ENCODE measurements at places on chromosomes 16 and 17.

DNA sequence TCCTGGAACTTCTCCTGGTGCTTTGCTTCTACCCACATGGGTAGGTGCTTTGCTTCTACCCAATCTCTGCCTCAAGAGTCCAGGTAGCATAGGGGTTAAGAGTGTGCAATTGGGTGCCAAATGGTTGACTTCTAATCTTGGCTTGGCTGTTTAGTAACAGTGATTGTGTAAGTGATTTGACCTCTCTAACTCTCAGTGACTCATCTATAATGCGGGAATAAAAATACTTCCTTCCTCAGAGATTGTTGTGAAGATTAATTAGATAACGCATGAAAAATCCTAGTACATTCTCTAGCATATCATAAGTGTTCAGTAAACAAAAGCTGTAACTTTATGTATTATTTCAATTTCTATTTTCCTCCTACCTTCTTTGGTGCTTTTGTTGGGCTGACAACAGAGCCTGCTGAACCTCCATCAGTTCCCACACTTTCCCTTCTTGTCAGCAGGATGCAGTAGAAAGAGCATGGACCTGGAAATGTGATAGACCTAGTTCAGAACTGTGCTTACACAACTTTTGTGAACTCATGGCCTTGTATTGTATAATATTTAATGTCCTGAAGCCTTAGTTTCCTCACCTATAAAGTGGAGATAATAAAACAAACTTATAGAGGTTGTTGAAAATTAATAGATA is 72.9 kb upstream of the SMIM36 start:
- DNase-seq = no peak

DNA sequence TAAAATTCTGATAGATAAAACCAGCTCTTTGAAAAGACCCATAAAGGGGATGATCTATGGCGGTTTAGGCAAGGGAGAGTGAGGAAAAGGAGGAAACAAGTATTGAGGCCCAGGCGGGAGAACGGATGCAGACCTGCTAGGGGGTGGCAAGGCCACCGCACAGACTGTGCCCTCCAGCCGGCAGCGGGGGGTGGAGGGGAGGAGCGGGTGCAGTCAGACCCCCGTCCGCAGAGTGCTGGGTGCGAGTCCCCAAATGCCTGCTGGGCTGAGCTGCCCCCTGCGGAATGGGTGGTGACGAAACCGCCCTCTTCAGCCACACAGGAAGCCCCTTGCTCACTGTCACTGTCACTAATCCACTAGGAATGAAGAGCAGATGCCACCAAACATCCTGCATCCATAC is 46.0 kb downstream of the LMF1 start:
- no peak for DNase-seq

DNA sequence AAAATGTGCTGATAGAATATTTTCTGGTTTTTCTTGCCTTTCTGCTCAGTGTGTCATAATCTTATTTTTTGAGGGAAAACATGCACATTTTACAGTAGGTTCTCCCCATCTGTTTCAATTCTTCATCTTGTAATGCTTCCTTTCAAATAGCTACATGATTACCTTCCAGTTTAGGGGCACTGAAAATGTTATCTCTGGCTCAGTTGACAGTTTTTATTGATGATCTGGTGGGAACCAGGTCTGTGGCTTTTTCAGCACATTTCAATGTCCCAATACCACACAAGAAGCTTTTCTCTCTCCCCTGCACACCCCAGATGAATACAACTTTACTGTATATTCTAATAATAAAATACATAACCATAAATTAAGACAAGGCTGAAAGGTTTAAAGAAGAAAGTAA is 36.5 kb downstream of the FTO start:
- DNase-seq = no peak

GRCh38 chr17:41539071-41539492 is 11.0 kb upstream of the KRT19 start:
- DNase-seq = no peak

DNA sequence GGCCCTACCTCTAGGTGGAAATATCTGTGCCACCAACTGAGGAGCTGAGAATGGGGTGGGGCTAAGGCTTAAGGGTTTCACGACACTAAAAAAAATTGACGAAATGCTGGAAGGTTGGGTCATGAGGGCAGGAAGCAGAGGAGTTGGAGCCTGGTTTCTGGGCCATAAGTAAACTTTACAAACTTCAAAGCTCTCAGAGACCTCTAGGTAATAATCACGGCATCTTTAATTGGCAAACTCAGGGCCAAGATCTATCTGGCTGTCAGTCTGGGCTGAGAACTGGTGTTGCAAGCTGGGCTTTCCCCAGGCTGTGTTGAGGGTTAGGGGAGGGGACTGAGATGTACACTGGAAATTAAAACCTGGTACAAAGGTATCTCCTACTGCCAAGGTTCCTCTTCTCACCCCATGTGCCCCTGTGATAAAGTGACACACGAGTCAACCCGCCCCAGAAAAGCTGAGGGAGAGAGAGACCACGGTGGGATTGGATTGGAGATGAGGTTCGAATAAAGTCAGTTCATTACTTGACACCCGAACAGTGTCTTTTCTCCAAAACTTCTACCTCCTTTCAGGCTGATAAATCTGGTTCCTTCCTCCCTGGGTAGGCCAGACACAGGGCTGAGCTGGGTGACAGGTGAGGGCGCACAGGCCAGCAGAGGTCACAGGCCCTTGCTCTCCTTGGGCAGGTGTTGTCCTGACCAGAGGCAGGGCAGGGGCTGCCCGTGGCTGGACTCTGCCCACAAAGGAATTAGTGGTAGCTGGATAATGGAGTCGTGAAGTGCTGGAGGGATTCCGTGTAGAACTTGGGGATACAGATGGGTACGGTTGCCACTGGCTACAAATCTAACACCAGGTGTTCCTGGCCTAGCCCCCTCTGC is 4.0 kb upstream of the ZNF768 start:
- no peak for DNase-seq

- no peak for DNase-seq
Observed at GRCh38 chr16:57892041-57892440, 78.9 kb downstream of the CNGB1 start.

DNA sequence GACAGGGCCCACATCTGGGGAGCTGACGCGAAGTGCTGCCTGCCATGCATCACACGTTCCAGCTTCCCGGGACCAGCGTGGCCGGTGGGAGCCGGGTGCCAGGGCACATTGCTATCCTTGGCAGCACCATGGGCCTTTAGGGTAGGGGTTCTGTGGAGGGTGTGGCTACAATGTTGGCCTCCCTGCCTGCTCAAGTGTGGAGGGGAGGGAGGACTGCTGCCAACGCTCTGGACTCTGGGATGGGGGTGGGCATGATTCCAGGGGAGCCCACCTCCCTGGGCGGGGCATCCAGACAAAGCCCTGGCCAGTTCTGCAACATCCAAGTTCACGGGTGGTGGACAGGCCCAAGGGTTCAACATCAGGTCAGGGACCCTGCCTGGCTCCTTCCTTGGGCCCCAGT is 13.9 kb downstream of the GRB7 start:
- no peak for DNase-seq

DNA sequence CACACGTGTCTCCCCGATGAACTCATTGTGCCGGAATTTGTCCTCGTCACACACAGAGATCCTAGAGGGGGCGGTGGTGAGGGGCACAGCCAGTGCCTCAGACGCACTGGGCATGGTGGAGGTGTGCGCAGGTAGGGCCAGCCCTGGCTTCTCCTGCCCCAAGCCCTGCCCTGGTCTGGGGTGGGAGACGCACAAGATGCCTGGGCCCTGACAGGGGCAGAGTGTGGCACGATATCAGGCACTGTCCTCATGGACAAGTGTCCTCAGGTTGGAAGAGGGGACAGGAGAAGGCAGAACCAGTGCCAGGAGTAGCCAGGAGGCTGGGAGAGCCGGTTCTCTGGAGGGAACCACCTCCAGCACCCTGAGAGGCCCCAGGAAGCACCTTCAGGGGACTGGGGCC is 20.0 kb downstream of the DOC2B start:
- peak; percentile 21 for DNase-seq

GRCh38 chr17:68595986-68596385 is 5.2 kb downstream of the FAM20A start:
- no peak for DNase-seq

GRCh38 chr16:79047337-79047736 is 553.2 kb downstream of the MAF start:
- DNase-seq = no peak

- DNase-seq = no peak
Observed at GRCh38 chr17:16342979-16343378, 10.3 kb downstream of the CENPV start.

GRCh38 chr17:28267720-28268609 is 51.0 kb upstream of the TMEM97 start:
- no peak for DNase-seq

GRCh38 chr17:41390411-41390938 is 6.9 kb downstream of the KRT31 start:
- DNase-seq = no peak

DNA sequence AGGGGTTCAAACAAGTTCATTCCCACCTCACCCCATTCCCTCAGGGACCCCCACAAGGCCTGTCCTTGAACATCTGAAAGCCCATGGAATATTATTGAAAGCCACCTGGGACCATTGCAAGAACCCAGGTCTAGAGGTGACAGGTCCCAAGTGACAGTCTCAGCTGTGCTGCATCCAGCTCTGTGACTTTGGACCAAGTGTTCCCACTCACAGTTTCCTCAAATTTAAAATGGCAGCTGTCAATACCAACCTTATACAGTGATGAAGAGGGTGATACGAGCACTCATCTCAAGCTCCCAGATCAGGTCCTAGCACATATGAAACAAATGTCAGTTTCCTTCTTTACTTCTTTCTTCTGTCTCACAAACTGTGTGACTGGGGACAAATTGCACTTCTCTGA is 9.1 kb downstream of the ERAL1 start:
- DNase-seq = no peak

GRCh38 chr17:43573579-43574321 is 27.6 kb upstream of the ETV4 start:
- no peak for DNase-seq

- DNase-seq = no peak
Observed at GRCh38 chr17:77164483-77165091, 23.8 kb downstream of the SEC14L1 start.

DNA sequence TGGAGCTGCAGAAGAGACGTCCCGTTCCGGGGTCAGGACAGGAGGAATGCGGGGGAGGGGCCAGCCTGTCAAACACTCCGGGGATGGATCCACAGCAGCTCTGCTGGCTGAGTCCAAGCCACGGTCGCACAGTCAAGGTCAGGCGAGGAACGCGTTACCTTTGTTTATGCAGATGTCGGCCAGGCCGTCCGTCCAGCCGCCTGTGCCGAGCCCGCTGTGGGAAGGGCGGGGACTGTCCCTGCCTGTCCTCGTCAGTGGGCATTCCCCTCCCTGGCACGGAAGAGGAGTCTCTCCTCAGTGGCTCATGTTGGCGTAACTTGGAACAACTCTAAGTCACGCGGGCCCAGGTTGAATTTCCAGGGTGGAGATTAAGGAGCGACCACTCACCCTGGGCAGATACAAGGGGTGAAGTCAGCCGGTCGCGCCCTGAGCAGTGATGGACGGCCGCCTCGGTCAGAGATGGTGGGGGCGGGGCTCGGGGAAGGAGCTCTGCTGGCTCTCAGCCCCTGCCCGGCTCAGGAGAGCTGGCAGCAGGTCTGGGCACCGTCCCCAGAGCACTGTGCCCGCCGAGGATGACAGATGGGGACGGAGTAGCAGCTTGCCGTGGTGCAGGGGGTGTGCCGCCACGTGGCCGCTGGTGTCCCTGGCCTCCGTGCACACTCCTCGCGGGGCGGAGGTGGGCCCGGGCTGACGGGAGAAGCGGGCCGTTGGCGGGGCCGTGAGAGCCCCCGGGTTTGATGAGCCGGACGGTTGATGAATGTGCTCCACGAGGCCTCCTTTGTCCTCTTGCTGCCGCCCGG is 7.3 kb downstream of the CACNA1H start:
- peak; percentile 86 for DNase-seq

DNA sequence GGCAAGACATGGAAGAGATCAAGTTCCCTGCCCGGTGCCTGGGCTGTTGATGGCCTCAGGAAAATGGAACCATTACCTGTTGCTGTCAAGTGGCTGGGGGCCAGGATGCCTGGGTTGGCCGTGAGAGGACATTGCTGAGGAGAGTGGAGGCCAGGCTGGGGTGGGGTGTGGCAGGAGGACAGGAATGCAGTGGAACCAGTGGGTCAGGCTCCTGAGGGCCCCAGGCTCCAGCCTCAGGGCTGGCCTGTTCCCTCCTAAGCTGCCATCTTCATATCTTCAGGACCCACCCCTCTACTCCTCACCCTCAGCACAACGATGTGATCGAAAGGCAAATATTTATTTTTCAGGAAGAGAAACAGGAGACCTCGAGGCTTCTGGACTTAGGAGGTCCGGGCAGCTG is 8.5 kb upstream of the YPEL3 start:
- no peak for DNase-seq

DNA sequence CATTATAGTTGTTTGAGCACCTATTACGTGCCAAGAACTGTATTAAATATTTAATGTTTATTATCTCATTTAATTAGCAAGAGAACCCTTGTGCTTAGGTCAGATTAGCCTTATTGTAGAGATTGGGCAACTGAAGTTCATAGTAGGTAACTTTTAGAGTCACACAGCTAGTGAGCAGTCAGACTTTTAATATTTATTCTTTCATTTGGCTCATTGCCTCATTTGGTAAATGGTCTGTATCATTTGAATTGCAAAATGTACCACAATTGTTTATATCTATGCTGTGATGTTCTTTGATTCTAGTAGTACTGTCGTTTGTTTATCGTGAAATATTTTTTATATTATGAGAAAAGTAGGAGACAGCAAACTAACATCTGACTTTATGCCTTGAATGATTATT is 7.6 kb downstream of the CLTC start:
- DNase-seq = no peak

Data from right cardiac atrium (tissue), 5 donors.